GM12878 (cell line): ENCODE measurements at places on chromosomes 11 and 22. TPM values are rescaled to one million over a fixed set of nuclear protein-coding genes. Genes with fewer than 3 reads are reported as not detected.
A peak's percentile ranks its signal among the peaks of the same experiment; 100 is the strongest.

- DNase-seq = no peak
Measured at GRCh38 chr11:129435499-129436245, 60.0 kb downstream of the BARX2 start.

DNA sequence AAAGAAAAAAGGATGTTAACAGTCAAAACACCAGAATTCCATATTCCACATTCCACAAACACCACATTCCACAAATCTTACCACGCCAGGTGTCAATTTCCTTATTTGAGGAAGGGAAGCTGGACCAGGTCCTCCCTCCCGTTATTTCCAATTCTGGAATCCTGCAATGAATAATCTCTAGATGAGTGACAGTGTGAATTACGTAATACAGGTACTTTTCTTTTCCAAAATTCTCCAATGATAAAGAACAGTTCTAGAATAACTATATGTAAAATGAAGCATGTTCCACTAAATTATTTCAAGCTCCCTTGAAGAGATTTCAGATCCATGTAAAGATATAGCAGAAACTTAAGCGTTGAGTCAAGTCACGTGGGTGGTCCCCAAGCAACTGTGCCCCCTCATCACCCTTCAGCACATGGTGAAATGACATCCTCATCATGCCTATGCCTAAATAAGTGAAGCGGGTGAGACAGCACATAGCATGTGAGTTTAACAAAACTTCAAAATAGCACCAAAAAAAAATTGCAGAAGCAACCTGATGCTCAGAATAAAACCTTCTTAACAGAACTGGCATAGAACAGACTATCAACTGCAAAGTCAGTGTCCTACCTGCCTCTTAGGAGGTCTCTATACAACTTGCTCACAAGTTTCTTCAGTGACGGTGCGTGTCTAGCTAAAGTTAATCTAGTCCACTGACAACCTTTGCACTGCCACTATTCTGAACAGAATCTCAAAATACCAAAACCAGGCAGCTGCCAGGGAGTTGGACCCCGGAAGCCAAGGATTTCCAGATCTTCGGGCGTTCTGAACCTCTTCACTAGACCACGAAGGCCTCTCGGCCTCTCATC is 876 bp downstream of the NFRKB start:
- no peak for DNase-seq

GRCh38 chr11:108729227-108729871 is 64.5 kb downstream of the DDX10 start:
- DNase-seq = no peak

- no peak for DNase-seq
Measured at GRCh38 chr22:47304854-47305253, 542.4 kb downstream of the TBC1D22A start.

- DNase-seq = no peak
Measured at GRCh38 chr11:59678118-59678812, 9.4 kb upstream of the PATL1 start.

- no peak for DNase-seq
Measured at GRCh38 chr11:18608376-18608775, 8.8 kb downstream of the MISFA start.

DNA sequence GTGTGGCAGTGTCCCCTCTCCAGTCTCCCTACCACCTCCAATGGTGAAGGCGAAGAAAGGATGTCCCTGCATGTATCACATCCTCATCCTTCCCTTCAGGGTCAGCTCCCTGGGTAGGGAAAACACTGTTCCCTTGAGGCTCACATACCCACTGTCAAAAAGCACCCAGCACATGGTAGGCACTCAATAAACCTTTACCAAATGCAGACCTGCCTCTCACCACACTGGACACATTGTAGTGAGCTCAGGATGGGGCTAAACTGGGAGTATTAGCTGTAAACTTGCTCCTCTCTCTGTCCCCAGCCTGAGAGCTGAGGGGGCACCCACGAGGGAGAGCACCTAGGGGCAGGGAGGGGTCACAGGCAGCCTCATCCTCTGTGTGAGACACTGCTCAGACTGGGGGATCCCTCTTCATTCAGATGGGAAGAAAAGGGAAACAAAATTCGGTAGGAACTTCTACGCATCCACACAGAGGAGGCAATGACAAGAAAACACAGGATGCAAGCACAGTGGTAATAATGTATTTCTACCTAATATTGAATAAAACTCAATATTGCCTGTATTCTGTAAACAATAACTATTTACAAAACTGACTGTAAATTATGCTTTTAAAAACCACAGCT is 101.6 kb upstream of the TOP3B start:
- no peak for DNase-seq

GRCh38 chr22:37639771-37640590 is 512 bp downstream of the SH3BP1 start:
- DNase-seq = no peak

DNA sequence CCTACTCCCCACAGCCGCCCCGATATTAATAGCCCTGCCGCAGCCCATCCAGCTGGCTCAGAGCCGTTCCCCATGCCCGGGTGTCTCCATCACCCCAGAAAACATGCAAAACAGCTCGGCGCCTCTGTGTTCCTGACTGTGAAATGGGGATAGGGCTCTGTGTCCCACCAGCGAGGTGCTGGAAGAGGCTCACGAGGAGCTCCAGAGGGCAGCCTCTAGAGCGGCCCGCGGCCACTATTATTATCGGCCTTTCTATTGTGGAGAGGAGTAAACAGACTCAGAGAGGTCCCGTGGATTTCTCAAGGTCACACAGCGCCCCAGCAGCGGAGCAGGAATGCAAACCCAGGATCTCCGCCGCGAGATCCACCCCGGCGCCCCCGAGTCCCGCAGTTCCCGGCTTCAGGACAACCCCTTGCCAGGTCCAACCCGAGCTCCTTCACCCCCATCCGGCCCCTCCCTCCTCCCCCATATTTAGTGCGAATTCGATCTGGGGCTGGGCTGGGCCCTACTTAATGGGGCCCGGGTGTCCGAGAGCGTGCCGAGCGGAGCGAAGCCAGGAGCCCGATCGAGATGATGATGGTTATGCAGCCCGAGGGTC is at the start of gene ACTN3:
ACTN3 (plus strand) TSS at position 536 of the 598 bp plus-strand sequence; CDS start at position 571, 35 bp downstream.
- DNase-seq = no peak

- DNase-seq = no peak
Measured at GRCh38 chr11:6602096-6602940, 1.1 kb downstream of the RRP8 start.

DNA sequence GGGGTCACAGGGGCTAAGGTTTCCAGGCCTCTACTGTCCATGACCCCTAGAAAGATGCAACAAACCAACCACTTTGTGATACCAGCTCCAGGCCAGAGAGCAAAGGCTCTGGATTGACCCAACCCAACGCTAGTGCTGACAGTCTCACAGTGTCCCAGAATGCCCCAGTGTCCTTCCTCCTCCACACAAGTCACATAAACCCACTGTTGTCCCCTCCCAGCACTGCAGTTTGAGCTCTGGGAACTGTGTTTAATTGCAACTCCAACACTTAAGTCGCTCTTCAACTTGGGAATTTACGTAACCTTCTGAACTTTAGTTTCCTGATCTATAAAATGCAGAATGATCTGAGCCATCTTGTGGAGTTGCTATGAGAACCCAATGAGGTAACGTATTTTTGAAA is 47.5 kb downstream of the PC start:
- no peak for DNase-seq

- DNase-seq = no peak
Measured at GRCh38 chr22:38429499-38430068, 25.4 kb downstream of the KCNJ4 start.

- no peak for DNase-seq
Measured at GRCh38 chr11:11309906-11310305, 43.1 kb downstream of the CSNK2A3 start.

- DNase-seq = no peak
Measured at GRCh38 chr22:22917377-22917776, 29.8 kb downstream of the IGLL5 start.

GRCh38 chr11:100738701-100739270 is 51.7 kb downstream of the ARHGAP42 start:
- no peak for DNase-seq

DNA sequence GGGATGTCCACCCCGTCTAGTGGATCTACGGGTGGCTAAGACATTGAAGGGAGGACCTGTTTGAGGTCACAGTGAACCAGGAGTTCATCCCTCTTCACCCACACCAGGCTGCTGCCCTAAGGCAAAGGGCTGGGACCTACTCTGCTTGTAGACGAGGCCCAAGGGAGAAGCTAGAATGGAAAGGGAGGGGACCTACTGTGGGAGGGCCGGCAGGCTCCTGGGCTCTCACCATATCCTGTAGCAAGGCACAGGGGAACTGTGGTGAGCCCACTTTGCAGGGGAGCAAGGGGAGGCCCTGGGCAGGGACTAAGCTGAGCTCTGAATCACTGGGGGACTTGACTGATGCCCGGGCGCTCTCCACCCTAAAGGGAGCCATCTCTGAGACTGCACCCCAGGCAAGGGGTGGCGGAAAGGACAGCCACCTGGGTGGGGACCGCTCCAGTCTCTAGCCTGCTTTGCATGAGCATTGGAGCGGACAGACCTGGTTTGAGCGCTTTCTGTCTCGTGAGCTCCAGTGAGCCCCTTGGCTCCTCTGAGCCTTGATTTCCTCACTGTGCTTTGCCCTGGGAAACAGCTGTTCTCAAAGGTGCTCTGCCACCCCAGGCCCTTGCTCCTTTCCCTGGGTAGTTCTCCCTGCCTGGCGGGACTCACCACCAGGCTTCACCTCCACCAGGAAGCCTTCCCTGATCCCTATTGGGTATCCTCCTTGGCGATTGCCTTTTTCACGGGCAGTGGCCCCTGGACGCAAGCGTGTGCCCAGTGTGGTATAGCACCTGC is 24.2 kb downstream of the PARVG start:
- no peak for DNase-seq

GRCh38 chr11:124195189-124195734 is 12.1 kb downstream of the OR10D3 start:
- DNase-seq = peak; percentile 9

DNA sequence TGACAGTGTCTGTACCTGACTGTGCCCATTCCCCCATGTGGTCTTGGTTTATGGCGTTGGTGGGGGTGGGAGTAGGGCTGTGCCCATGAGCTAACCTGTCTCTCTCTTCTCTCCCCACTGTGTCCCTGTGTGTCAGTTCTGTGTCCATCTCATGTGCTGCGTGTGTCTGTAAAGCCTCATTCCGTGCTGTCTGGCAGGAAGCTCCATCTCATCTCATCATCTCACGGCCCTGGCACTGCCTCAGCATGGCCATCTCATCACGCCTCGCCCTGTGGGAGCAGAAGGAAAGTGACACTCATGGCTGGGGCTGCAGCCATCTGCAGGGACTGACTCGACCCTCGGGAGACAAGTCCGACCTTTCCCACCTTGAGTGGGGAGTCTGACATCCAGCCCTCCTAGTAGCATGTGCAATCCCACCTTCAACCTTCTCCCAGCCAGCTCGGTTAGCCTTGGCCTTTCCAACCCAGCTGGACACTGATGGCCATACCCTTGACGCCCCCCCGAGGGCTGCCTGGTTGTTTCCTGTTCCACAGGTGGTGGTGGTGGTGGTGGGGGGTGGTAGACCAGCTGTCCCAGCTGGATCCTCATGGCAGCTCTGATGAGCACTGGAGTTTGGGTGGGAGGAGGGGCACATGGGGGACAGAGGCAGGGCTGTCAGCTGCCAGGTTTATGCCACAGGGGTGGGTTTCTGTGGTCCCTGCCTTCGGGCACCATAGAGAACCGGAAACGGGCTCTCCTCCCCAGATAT is 19.0 kb downstream of the MYO18B start:
- DNase-seq = no peak

DNA sequence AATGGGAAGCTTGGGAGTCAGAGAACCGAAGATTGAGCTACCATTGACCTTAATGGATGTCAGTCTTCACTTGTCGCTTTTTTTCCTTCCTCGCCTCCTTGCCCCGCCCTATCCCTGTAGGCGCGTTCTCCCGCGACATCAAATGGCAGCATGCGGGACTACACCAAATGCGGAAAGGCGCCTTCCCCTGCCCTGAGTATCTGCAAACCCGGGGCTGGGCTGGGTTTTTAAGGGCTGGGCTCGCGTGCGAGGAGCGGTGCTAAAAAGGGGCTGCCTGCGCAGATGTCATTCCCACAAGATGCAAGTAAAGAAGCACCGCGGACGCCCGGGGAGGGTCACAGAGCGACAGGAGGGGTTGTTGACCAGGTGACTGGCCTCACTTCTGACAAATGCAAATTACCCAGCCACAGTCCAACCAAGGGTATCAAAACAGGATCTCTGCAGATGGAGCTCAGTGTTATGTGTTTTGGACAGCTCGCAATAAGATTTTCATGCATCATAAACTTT is 4.7 kb upstream of the FAM111B start:
- peak; percentile 74 for DNase-seq

DNA sequence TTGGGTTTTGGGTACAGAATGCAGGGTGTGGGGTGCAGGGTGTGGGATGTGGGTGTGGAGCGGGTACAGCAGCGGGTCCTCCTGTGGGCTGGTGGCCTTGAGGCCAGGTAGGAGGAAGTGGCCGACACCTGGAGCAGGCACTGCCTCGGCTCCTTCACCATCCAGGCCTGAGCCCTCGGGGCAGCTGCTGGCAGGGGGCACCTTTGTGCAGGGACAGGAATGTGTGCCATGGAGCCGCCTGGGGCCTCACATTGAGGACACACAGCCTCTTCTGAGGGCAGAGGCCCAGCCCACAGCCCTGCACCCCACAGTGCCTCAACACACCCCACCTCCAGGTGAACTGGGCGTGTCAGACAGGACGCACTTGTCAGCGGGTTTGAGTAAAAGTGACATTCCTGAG is 984.0 kb downstream of the BRD1 start:
- no peak for DNase-seq

DNA sequence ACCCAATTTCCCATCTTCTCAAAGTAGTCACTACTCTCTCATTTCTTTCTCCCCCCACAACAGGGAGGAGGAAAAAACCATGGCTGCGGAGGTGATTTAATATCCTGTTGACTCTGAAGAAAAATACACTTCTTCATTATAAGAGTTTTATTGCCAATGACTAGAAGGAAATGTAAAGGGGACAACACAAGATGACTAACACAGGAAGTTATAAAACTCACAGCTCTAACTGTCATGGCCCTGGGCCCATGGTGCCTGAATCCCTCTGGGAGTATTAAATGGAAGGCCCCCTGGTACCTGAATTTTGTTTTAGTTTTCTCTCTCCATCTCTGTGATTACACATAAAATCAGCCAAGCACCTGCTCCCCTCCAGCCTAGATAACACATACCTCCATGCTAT is 352.8 kb upstream of the FAT3 start:
- DNase-seq = no peak

DNA sequence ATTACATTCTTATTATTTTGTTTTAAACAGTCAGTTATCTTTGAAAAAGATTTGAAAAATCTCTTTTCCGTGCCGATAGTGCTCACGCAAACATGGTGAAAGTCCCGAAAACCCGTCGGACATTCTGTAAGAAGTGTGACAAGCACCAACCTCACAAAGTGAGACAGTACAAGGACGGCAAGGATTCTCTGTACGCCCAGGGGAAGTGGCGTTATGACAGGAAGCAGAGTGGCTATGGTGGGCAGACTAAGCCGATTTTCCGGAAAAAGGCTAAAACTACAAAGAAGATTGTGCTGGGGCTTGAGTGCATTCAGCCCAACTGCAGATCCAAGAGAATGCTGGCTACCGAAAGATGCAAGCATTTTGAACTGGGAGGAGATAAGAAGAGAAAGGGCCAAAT is 28.7 kb upstream of the CTSD start:
- no peak for DNase-seq

- no peak for DNase-seq
Measured at GRCh38 chr11:131790586-131790985, 420.2 kb downstream of the NTM start.

OR52I2 gene
- not detected in 2 replicates for total RNA-seq

SNX19 gene
- total RNA-seq = 29.4 and 34.1 TPM in 2 replicates

INS gene
- total RNA-seq = not detected in 2 replicates

CRYBB3 gene
- total RNA-seq = not detected in 2 replicates

KREMEN1 gene
- total RNA-seq = 0.40 and 0.46 TPM in 2 replicates

ZNF280A gene
- not detected in 2 replicates for total RNA-seq

POU2AF2 gene
- total RNA-seq = not detected in 2 replicates

EHF gene
- 0.16 and 0.33 TPM in 2 replicates for total RNA-seq

MS4A3 gene
- total RNA-seq = 0.13 TPM in 1 of 2 replicates, not detected in the other
